ENCODE measurements at places on chromosomes 2 and 18.

DNA sequence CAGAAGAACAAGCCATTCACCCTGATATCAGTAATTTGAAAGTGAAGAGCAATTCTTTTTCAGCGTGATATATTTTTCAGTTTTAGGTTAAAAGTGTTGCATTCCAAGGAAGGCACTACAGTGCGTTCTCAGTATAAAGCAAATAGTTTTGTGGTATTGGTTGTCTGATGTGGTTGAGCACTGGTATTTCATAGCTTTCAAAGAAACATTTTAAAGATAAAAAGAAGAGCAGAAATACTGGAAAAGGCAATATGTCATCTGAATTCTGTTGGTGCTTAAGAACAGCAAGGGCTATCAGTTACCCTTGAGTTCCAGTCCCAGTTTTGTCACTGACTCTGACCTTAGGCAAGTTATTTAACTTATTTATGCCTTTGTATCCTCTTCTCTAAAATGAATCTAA lies 191.6 kb downstream of the BABAM2 start:
- DNase-seq, result no peak

DNA sequence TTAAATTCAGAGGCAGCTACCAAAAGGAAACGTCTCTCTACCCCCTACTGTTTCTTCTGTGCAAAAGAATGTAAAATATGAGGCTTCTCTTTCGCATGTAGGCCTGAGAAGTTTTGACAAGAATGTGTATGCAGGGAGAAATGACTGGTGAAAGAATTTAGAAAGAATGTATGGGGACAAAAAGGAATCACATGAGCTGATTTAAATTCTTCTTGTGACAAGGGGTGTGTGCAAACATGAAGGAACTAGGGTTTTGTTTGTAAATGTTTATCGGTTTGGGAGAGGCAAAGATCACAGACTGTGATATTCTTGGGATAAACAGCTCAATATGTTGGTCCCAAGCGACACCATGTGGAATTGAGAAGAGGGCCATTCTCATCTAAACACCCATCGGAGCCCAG lies 345.2 kb upstream of the VRK2 start:
- no peak for DNase-seq

GRCh38 chr18:34352385-34353163 lies 127.9 kb upstream of the NOL4 start:
- DNase-seq, result peak; percentile 31

DNA sequence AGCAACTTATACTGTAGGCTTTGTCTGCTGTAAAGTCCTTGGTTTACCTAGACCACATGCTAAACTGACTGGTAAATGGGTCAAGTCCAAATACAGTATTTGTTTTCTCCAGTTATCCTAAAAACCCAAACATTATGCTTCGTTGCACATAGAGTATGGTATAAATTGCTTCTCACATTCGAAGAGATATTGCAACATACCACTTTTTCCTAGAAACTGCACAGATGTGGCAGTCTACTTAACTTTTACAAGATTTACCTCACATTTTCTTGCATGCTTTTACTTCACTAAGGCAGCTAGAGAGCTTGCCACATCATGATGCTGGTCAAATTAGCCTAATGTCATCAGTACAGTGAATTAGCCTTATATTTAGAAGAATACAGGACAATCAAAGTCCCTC lies 66.0 kb upstream of the SCN7A start:
- DNase-seq, result no peak

DNA sequence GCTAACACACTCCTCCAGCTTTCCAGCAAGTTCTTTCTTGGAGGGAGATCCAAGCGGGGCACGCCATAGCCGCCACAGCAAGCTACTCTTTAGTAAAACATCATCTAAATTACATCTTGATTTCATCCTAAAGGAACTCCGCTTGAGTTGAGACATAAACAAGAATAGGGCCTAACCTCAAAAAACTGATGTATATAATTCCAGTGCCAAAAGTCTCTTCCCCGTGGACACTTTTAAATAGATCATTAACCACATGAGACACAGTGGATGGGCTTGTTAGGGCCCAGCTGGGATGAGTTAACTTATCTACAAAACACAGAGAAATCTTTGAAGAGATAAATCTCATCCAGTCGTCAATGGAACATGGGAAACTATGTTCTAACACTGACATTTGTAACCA lies 20.8 kb upstream of the MLPH start:
- DNase-seq, result peak; percentile 63

GRCh38 chr2:156430980-156431358 lies 5.2 kb upstream of the GPD2 start:
- DNase-seq, result no peak

Measured in eye (tissue), 1 donor.